ENCODE measurements at places on chromosomes 3 and 15. TPM values are rescaled to one million over a fixed set of nuclear protein-coding genes. Genes with fewer than 3 reads are reported as not detected.

Gene PLSCR5
- not detected for total RNA-seq

Gene KLHL6
- 0.40 TPM for total RNA-seq

Gene DHX36
- 83.7 TPM for total RNA-seq

Gene NLGN1
- total RNA-seq = 14.3 TPM

Gene MAN2C1
- total RNA-seq = 133 TPM

Gene ARNT2
- total RNA-seq = 15.9 TPM

- no peak overlapping the region for H3K4me3 ChIP-seq
- no peaks in the 10 kb centered on the region for H3K36me3 ChIP-seq
- DNase-seq = no peak
- no peaks in the 10 kb centered on the region for H3K4me1 ChIP-seq
- no peaks in the 10 kb centered on the region for H3K27me3 ChIP-seq
Measured at GRCh38 chr3:195763076-195763830, 42.5 kb downstream of the MUC20 start.

- DNase-seq = no peak
- H3K4me3 ChIP-seq = peak overlapping the region; percentile 37
- peaks cover 4% of the 10 kb centered on the region for H3K4me1 ChIP-seq
- H3K36me3 ChIP-seq = peaks cover 7% of the 10 kb centered on the region
- H3K27me3 ChIP-seq = no peaks in the 10 kb centered on the region
Measured at GRCh38 chr3:104447681-104448080, 919.0 kb upstream of the ALCAM start.

- H3K4me1 ChIP-seq = peaks cover 8% of the 10 kb centered on the region
- H3K36me3 ChIP-seq = no peaks in the 10 kb centered on the region
- H3K4me3 ChIP-seq = no peak overlapping the region
- no peaks in the 10 kb centered on the region for H3K27me3 ChIP-seq
- DNase-seq = peak; percentile 40
Measured at GRCh38 chr15:48062148-48062872, 58.5 kb upstream of the SLC24A5 start.

DNA sequence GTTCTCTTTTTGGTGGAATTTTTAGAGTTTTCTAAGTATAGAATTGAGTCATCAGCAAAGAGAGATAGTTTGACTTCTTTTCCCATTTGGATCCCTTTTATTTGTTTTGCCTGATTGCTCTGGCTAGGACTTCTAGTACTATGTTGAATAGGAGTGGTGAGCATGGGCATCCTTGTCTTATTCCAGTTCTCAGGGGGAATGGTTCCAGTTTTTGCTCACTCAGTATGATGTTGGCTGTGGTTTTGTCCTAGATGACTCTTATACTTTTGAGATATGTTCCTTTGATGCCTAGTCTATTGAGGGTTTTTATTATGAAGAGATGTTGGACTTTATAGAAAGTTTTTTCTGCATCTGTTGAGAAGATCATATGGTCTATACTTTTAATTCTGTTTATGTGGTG lies 72.5 kb downstream of the TNFAIP8L3 start:
- no peak for DNase-seq
- no peaks in the 10 kb centered on the region for H3K36me3 ChIP-seq
- no peaks in the 10 kb centered on the region for H3K4me1 ChIP-seq
- H3K27ac ChIP-seq = no peak overlapping the region
- no peak overlapping the region for H3K4me3 ChIP-seq

DNA sequence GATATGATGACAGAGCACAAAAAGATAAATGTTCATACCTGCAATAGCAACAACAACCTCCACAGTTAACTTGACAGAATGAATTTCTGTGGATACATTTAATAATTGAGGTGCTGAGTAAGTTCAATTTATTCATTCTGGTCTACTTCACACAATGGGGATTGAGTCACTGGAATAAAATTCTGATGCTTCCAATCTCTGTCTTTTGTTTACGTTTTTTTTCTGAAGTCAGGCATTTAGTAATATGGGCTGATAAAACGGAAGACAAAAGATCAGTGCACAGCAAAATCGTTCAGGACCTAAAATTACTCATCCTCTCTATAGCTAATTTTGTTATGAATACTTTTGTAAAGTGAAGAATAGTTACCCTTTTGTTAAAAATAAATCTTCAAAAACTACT lies 565.9 kb upstream of the CCDC54 start:
- no peak for DNase-seq
- no peaks in the 10 kb centered on the region for H3K36me3 ChIP-seq
- H3K27me3 ChIP-seq = no peaks in the 10 kb centered on the region
- H3K4me1 ChIP-seq = no peaks in the 10 kb centered on the region
- no peak overlapping the region for H3K27ac ChIP-seq

DNA sequence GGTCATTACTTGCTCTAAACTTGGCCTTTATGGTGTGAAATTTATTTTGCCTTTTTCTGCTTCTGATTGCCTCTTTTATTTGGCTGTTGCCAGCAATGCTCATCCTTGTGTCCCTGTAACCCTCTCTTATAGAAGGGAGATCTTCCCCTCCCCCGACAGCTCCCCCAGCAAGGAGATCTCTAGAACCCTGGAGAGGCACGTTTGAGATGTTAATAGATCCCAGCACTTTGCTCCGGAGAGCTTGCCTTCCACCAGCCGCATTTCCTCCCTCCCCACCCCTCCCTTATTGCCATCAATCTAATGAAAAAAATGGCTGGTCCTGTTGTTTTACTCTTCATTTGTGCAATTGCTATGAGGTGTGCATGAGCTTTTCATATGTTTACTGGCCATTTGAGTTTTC lies 18.2 kb downstream of the TRIM71 start:
- DNase-seq = peak; percentile 81
- no peaks in the 10 kb centered on the region for H3K27me3 ChIP-seq
- peaks cover 28% of the 10 kb centered on the region for H3K4me1 ChIP-seq

DNA sequence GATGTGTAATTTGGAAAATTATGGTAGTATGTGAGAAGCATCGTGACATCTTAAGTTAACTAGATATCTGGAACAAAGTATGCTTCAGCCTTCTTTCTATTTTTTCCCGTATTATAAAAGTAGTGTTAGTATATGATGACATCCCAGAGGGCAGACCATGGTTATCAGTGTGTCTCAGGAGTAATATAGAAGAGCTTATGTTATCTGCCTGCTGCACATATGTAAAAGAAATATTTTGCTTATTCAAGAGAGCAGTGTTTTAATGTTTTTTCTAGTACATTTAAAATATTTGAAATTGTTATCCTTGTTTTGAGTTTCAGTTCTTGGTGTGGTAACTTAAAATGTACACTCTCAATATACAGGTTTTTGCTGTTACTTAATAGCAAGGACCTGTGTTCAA lies 24.1 kb downstream of the PLCL2 start:
- no peak overlapping the region for H3K4me3 ChIP-seq
- H3K27ac ChIP-seq = no peak overlapping the region
- no peaks in the 10 kb centered on the region for H3K4me1 ChIP-seq
- H3K36me3 ChIP-seq = no peaks in the 10 kb centered on the region
- no peaks in the 10 kb centered on the region for H3K27me3 ChIP-seq
- no peak for DNase-seq

DNA sequence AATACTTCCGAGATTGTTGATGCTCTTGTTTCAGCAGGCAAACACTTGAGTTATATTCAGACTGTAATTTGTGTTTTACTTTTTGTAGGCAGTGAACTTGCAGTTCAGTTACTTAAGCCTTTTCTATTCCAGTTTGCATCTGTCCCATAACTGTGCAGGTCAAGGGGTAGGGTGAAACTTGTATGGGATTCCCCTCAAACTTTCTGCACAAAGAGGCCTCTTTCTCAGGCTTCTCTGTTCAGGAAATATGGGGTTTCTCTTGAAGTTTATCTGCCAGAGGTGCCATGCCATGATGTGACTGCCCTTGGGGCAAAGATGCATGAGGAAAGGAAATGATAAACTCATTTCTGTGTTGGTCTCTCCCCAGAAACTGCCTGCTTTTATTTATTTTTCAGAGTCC lies 66.7 kb downstream of the SLC24A1 start:
- no peaks in the 10 kb centered on the region for H3K4me1 ChIP-seq
- no peak overlapping the region for H3K27ac ChIP-seq
- no peaks in the 10 kb centered on the region for H3K27me3 ChIP-seq
- DNase-seq = no peak
- H3K36me3 ChIP-seq = no peaks in the 10 kb centered on the region
- H3K4me3 ChIP-seq = no peak overlapping the region

- H3K27ac ChIP-seq = no peak overlapping the region
- H3K4me3 ChIP-seq = no peak overlapping the region
- DNase-seq = peak; percentile 24
- no peaks in the 10 kb centered on the region for H3K4me1 ChIP-seq
- no peaks in the 10 kb centered on the region for H3K36me3 ChIP-seq
Measured at GRCh38 chr3:126538966-126539365, 15.0 kb downstream of the CHST13 start.

GRCh38 chr3:65880350-65880749 lies 158.4 kb downstream of the MAGI1 start:
- H3K36me3 ChIP-seq = no peaks in the 10 kb centered on the region
- no peak for DNase-seq
- no peaks in the 10 kb centered on the region for H3K27me3 ChIP-seq
- no peak overlapping the region for H3K4me3 ChIP-seq
